ENCODE measurements at places on chromosomes 3 and 15.

GRCh38 chr3:122080207-122080587 is 25.0 kb downstream of the CD86 start:
- peaks cover 13% of the 10 kb centered on the region for H3K27me3 ChIP-seq
- no peak overlapping the region for H3K4me3 ChIP-seq
- DNase-seq: no peak
- H3K4me1 ChIP-seq: peaks cover 13% of the 10 kb centered on the region

DNA sequence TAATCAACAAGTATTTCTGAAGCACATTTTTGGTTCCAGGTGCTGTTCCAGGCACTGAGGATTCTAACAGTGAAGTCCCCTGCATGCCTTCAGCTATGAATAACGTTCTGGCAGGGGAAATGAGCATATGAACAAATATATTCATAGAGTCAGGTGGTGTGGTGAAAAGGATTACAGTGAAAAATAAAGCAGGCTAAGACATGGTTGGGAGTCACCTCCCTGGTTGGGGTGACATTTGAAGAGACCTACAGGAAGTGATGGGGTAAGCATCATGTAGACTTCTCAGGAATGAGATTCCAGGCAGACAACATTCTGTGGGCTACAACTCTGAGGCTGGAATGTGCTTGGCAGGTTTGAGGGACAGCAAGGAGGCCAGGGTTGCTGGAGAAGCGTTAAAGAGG is 15.0 kb downstream of the FRMD4B start:
- H3K36me3 ChIP-seq: no peaks in the 10 kb centered on the region
- DNase-seq: no peak
- no peaks in the 10 kb centered on the region for H3K4me1 ChIP-seq
- H3K27ac ChIP-seq: no peak overlapping the region
- H3K27me3 ChIP-seq: peaks cover 17% of the 10 kb centered on the region

GRCh38 chr15:77412972-77413698 is 6.8 kb downstream of the PEAK1 start:
- no peak for DNase-seq
- H3K27me3 ChIP-seq: no peaks in the 10 kb centered on the region
- no peak overlapping the region for H3K27ac ChIP-seq
- H3K4me1 ChIP-seq: peaks cover 12% of the 10 kb centered on the region
- H3K36me3 ChIP-seq: no peaks in the 10 kb centered on the region

DNA sequence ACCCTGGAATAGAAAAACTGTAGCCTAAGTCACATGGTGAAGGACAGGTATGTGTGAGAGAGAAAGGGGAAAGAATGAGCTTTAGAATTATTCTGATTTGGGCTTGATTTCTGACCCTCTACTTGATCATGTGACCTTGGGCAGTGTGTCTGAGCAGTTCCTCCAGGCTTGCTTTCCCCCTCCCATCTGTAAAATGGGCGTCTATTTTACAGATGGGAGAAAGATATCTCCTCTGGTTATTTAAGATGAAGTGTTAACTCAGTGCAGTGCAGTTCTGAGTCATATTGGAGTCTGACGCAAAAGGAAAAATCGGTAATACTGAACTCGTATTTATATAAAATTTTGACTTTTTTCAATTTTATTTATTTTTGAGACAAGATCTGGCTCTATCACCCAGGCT is 38.1 kb upstream of the LMOD3 start:
- H3K36me3 ChIP-seq: no peaks in the 10 kb centered on the region
- DNase-seq: no peak
- peaks cover 14% of the 10 kb centered on the region for H3K4me1 ChIP-seq
- H3K4me3 ChIP-seq: no peak overlapping the region
- H3K27me3 ChIP-seq: no peaks in the 10 kb centered on the region

GRCh38 chr15:33168444-33168843 is 26.1 kb downstream of the FMN1 start:
- peaks cover 5% of the 10 kb centered on the region for H3K27me3 ChIP-seq
- peaks cover 15% of the 10 kb centered on the region for H3K36me3 ChIP-seq
- H3K27ac ChIP-seq: no peak overlapping the region
- no peak overlapping the region for H3K4me3 ChIP-seq
- peaks cover 4% of the 10 kb centered on the region for H3K4me1 ChIP-seq

- no peaks in the 10 kb centered on the region for H3K4me1 ChIP-seq
- no peak overlapping the region for H3K27ac ChIP-seq
- H3K36me3 ChIP-seq: no peaks in the 10 kb centered on the region
- H3K4me3 ChIP-seq: no peak overlapping the region
- no peak for DNase-seq
- peaks cover 15% of the 10 kb centered on the region for H3K27me3 ChIP-seq
These were observed 66.3 kb upstream of the SLCO3A1 start for GRCh38 chr15:91787198-91787597.

- no peak for DNase-seq
- H3K4me3 ChIP-seq: no peak overlapping the region
- H3K27me3 ChIP-seq: no peaks in the 10 kb centered on the region
- H3K36me3 ChIP-seq: no peaks in the 10 kb centered on the region
- no peaks in the 10 kb centered on the region for H3K4me1 ChIP-seq
These were observed 332.7 kb downstream of the EDEM1 start for GRCh38 chr3:5520237-5520636.

Data from nephron progenitor cell (in vitro differentiated cells).